PC-3 (cell line): ENCODE measurements at places on chromosomes 1 and 21. TPM values are rescaled to one million over a fixed set of nuclear protein-coding genes. Genes with fewer than 3 reads are reported as not detected.
A peak's percentile ranks its signal among the peaks of the same experiment; 100 is the strongest.

Gene SMIM11
- 32.5 and 39.8 TPM in 2 replicates for total RNA-seq

- H3K4me3 ChIP-seq: no peak overlapping the region
- no peaks in the 10 kb centered on the region; the same call in 1 of the 2 replicates for H3K36me3 ChIP-seq
- no peak for DNase-seq
- H3K27ac ChIP-seq: no peak overlapping the region
- H3K4me1 ChIP-seq: peaks cover 40% of the 10 kb centered on the region
Measured at GRCh38 chr1:201501144-201501543, 5.8 kb downstream of the CSRP1 start.

GRCh38 chr1:12333036-12333785 is 103.4 kb downstream of the VPS13D start:
- H3K27ac ChIP-seq: no peak overlapping the region
- no peak overlapping the region for H3K4me3 ChIP-seq
- H3K36me3 ChIP-seq: peaks cover 28% of the 10 kb centered on the region
- H3K4me1 ChIP-seq: no peaks in the 10 kb centered on the region

DNA sequence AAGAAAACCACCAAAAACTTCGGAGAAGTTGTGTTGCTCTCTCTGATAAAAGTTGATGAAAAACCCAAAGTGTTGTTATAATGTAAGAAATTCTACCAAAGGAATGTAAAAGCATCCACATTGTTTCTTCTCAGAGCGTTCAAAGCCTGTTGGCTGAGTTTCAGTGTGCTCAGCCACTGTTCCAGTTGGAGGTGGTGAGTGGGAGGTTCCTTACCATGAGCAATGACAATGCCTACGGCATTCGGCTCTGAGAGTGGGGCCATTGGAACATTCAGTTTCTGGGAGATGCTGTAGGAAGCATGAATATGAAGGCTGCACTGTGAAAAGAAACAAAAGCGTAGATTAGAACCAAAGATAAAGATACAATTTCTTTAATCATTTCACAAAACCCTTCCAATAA is 20.5 kb upstream of the MYBPHL start:
- no peaks in the 10 kb centered on the region for H3K4me1 ChIP-seq
- no peaks in the 10 kb centered on the region for H3K27me3 ChIP-seq
- H3K27ac ChIP-seq: no peak overlapping the region
- DNase-seq: no peak
- H3K4me3 ChIP-seq: no peak overlapping the region
- H3K36me3 ChIP-seq: peaks cover 26% of the 10 kb centered on the region

DNA sequence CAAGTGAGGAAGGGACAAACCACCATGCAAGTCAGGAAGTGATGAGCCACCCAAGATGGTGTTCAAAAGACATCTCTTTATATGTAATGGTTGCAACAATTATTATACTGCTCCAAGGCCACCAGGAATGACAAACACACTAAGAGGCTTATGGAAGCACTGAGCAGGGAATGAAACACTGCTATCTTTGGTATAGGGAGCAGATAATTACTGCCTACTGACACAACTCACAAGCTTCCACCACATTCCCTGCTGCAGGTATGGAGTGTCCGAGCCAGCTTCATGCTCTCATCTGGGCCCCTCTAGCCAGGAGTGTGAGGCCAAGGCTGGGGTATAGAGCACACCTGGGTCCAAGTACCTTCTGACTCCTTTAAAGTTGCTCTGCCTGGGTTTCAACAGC is 371.4 kb downstream of the HHAT start:
- H3K27me3 ChIP-seq: peaks cover 29% of the 10 kb centered on the region
- H3K4me3 ChIP-seq: no peak overlapping the region
- no peak overlapping the region for H3K27ac ChIP-seq

DNA sequence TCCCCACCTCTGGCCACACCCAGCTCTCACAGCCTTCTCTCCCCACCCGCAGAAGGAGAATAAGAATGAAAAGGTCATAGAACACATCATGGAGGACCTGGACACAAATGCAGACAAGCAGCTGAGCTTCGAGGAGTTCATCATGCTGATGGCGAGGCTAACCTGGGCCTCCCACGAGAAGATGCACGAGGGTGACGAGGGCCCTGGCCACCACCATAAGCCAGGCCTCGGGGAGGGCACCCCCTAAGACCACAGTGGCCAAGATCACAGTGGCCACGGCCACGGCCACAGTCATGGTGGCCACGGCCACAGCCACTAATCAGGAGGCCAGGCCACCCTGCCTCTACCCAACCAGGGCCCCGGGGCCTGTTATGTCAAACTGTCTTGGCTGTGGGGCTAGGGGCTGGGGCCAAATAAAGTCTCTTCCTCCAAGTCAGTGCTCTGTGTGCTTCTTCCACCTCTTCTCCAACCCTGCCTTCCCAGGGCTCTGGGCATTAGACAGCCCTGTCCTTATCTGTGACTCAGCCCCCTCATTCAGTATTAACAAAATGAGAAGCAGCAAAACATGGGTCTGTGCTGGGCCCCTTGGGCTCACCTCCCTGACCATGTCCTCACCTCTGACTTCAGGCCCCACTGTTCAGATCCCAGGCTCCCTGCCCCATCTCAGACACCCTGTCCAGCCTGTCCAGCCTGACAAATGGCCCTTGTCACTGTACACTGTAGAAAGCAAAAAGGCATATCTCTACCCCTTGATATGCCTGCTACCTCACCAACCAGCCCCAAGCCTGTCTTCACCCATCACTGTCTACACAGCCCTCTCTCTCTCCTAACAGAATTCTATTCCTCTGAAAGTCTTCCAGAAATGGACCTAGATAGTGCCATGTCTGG is 3.2 kb downstream of the S100A9 start:
- no peak for DNase-seq
- peaks cover 46% of the 10 kb centered on the region for H3K4me1 ChIP-seq
- no peaks in the 10 kb centered on the region for H3K27me3 ChIP-seq
- no peak overlapping the region for H3K27ac ChIP-seq
- no peak overlapping the region for H3K4me3 ChIP-seq

DNA sequence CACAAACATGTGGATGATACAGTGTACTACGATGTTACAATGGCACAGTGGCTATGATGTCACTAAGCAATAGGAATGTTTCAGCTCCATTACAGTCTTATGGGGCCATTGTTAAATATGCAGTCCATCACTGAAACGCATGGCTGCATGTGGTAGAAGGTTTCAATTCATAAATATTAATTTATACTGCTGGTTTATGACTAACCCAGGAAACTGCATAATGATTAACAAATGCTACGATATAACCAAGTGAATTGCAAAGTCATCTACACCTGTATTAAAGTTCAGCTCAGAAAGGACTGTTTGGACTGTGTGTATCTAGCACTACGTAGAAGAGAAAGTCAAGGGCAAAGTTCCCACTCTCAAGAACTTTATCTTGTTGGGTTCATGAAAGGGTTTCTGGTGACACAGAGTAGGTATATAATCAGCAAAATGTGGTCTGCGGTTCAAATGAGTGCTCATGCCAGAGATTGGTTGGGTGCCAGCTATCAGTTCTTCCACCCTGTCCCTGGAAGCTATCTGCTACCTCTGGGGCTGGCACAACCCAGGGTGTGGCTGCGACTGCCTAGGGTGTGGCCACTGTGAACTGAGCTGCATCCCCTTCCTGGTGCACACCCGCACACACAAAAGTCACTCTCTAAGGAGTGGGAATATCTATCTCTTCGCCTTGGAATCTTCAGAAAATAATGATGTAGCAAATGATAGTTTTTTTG is 14.8 kb downstream of the MGST3 start:
- H3K4me1 ChIP-seq: peaks cover 23% of the 10 kb centered on the region
- no peaks in the 10 kb centered on the region for H3K27me3 ChIP-seq
- peak overlapping the region; percentile 15 for H3K27ac ChIP-seq
- DNase-seq: peak; percentile 44
- H3K36me3 ChIP-seq: peaks cover 3% of the 10 kb centered on the region; the same call in 1 of the 2 replicates
- no peak overlapping the region for H3K4me3 ChIP-seq

DNA sequence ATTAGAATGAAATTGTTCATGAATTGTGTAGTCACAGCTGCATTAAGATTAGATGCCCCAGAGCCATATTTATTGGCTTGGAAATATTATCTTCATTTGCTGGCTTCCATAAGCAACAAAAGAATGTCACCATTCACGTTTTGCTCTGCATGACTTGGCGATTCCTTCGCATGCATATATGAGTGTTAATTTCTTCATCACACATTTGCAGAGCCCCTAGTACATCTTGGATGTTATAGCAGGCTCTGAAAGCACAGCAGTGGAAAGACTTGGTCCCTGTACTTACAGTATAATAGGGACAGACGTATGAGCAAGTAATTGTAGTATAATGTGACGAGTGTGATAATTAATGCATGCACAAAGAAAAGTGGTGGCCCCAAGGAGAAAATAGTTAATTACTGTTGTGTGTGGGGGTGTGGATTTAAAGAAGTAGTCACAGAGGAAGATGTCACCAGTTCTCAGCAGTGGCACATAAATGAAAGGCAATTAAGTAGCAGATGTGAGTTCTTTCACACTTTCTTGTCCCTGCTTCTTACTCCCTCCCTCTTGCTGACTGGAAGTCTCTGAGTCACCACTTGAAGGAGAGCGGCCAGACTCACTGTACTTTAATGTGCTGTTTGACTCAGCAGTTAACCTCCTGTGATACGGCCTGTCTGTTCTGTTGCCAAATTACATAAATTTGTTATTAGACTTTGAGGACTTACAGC is 21.0 kb downstream of the S100A10 start:
- H3K27ac ChIP-seq: peak overlapping the region; percentile 30
- H3K27me3 ChIP-seq: no peaks in the 10 kb centered on the region
- H3K36me3 ChIP-seq: no peaks in the 10 kb centered on the region
- peak overlapping the region; percentile 29 for H3K4me3 ChIP-seq
- H3K4me1 ChIP-seq: peaks cover 65% of the 10 kb centered on the region

DNA sequence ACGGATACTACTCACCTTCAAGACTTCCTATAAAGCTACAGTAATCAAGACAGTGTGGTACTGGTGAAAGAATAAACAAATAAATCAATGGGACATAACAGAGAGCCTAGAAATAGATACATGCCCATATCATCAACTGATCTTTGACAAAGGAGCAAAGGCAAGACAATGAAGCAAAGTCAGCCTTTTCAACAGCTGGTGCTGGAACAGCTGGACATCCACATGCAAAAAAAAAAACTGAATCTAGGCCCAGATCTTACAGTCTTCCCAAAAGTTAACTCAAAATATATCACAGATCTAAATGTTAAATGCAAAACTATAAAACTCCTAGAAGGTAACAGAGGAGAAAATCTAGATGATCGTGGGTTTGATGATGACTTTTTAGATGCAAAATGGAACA is 170.3 kb downstream of the MIS18A start:
- H3K36me3 ChIP-seq: no peaks in the 10 kb centered on the region
- H3K27ac ChIP-seq: no peak overlapping the region
- no peak for DNase-seq
- H3K27me3 ChIP-seq: peaks cover 64% of the 10 kb centered on the region

- no peaks in the 10 kb centered on the region for H3K27me3 ChIP-seq
- DNase-seq: no peak
- H3K36me3 ChIP-seq: no peaks in the 10 kb centered on the region
- no peaks in the 10 kb centered on the region for H3K4me1 ChIP-seq
Measured at GRCh38 chr1:62013264-62013663, 181.4 kb upstream of the L1TD1 start.

DNA sequence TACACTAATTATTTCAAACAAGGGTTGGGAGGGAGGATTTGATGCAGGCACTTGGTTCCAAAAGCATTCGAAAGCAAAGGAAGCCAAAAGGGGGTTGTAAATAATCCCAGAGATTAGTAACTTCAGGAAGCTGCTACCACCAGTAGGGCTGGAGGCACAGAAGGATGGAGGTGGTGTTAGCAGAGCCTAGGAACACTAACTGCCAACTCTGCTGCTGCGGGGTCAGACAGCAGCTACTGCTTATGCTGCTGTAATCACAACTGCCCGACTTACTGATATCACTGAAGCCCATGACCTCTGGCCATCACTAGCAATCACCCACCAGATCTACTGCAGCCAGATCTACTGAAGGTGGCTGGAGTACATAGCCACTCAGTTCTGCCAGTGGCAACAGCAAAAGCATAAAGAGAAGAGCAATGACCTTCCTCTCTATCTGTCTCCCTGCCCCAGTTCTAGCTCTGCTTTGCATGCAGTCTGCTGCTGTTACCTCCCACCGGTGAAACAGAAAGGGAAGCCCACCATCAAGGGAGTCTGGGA is 408.5 kb downstream of the PLPP3 start:
- no peak overlapping the region for H3K4me3 ChIP-seq
- no peaks in the 10 kb centered on the region for H3K27me3 ChIP-seq
- no peak overlapping the region for H3K27ac ChIP-seq
- no peaks in the 10 kb centered on the region for H3K36me3 ChIP-seq
- H3K4me1 ChIP-seq: no peaks in the 10 kb centered on the region
- DNase-seq: no peak

DNA sequence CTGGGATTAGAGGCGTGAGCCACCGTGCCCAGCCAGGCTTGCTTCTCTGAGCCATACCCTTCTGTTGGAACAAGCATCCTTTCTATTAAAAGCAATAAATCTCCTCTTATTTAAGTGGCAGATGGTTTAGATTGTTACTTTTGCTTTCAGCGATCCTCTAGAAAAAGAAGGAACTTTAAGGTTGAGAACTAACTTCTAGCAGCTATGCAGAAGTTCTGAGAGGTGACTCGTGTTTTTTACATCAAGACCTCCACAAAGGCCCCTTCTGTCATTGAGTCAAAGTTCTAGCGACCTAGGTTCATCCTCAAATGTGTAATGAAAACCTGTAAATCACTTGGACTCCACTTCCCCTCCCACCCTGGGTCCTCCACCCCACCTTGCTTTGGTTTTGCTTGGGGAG is 30.8 kb downstream of the PLEKHO1 start:
- H3K4me1 ChIP-seq: no peaks in the 10 kb centered on the region
- H3K36me3 ChIP-seq: no peaks in the 10 kb centered on the region
- H3K4me3 ChIP-seq: no peak overlapping the region
- DNase-seq: no peak
- no peak overlapping the region for H3K27ac ChIP-seq
- H3K27me3 ChIP-seq: no peaks in the 10 kb centered on the region

- H3K27ac ChIP-seq: peak overlapping the region; percentile 11; the same call in 1 of the 2 replicates
- no peaks in the 10 kb centered on the region for H3K27me3 ChIP-seq
- peaks cover 49% of the 10 kb centered on the region for H3K4me1 ChIP-seq
- H3K4me3 ChIP-seq: no peak overlapping the region
Measured at GRCh38 chr1:36134505-36135329, 9.7 kb upstream of the COL8A2 start.

- H3K36me3 ChIP-seq: no peaks in the 10 kb centered on the region
- peaks cover 14% of the 10 kb centered on the region; the same call in 1 of the 2 replicates for H3K4me1 ChIP-seq
- no peak overlapping the region for H3K27ac ChIP-seq
- H3K4me3 ChIP-seq: no peak overlapping the region
- H3K27me3 ChIP-seq: no peaks in the 10 kb centered on the region
Measured at GRCh38 chr1:61436016-61436415, 288.9 kb downstream of the TM2D1 start.

GRCh38 chr1:3746389-3746829 is 5.8 kb upstream of the CCDC27 start:
- peaks cover 31% of the 10 kb centered on the region for H3K4me1 ChIP-seq
- DNase-seq: peak; percentile 26
- peak overlapping the region; percentile 87 for H3K4me3 ChIP-seq
- H3K27me3 ChIP-seq: peaks cover 17% of the 10 kb centered on the region
- H3K27ac ChIP-seq: no peak overlapping the region
